Dorsolateral prefrontal cortex (tissue), 122 donors: ENCODE measurements at places on chromosomes 6 and 20. TPM values are rescaled to one million over a fixed set of nuclear protein-coding genes. Genes with fewer than 3 reads are reported as not detected.

GRCh38 chr20:8787090-8787489 lies 281.8 kb upstream of the PLCB4 start:
- DNase-seq, result no peak

GRCh38 chr6:15642276-15642675 lies 20.6 kb downstream of the DTNBP1 start:
- DNase-seq, result no peak

DNA sequence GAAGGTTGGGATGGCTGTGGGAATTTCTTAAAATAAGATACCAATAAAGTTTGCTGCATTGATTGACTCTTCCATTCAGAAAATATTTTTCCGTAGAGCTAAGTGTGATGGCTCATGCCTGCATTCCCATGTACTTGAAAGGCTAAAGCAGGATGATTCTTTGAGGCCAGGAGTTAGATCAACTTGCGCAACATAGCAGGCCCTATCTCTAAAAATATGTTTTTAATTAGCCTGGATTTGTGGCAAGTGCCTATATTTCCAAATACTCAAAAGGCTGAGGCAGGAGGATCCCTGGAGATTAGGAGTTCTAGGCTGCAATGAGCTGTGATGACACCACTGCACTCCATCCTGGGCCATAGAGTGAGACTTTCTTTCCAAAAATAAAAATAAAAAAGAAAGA lies 431.2 kb upstream of the PTCHD4 start:
- DNase-seq, result no peak

PHACTR1 gene
- total RNA-seq, result 214 TPM

DNA sequence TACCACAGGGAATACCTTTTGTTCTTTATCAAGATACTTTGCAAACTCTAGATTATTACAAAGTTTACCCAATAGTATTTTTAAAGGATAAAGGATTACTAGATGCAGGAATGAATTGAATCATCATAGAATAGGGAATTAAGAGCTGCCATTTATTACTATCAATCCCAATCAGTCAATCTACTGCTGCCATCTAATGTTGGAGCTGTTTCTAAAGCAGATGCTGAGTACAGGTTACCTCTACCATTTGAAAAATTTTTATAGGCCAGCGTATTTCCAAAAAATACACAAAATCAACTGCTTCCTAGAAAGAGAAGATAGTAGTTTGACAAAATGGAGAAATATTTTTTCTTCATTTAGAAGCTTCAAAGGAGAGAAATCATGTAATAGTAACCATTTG lies 520.4 kb downstream of the ADGRB3 start:
- DNase-seq, result no peak

GRCh38 chr6:11413117-11413687 lies 124.3 kb upstream of the TMEM170B start:
- no peak for DNase-seq

CCND3 gene
- total RNA-seq, result 77.9 TPM

GRCh38 chr6:46756469-46757213 lies 9.9 kb downstream of the ANKRD66 start:
- no peak for DNase-seq

HLA-DOB gene
- total RNA-seq, result 8.1 TPM

DNA sequence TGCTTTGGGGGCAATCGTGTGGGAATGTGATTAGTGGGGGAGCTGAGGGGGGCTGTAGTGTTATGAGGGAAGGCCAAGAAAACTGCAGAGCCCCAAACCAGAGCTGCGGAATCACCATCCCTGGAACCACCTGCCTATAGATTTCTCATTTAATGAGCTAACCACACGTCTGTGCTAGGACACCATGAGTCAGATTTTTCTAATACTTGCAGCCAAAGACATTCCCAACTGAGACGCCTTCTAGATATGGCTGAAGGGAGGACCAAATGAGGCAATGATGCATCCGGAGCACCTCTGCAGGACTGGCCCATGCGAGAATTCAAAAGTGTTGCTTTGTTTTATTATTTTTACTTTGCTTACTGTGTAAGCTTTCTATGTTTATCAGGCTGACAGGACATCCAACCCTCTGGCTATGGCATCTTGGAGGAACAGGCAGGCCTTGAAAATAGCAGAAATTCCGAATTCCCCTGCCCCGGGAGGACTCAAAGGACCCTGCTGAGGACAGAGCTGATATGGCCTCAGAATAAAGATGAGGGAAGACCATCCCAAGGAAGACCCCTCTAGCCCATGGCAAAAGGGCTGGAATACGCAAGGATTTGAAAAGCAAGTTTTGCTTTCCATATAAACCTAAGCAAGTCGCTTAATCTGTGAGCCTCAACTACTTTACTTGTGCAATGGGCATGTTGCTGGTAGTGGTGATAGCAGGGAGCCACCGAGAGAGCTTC lies 3.1 kb upstream of the PTGIS start:
- no peak for DNase-seq

DNA sequence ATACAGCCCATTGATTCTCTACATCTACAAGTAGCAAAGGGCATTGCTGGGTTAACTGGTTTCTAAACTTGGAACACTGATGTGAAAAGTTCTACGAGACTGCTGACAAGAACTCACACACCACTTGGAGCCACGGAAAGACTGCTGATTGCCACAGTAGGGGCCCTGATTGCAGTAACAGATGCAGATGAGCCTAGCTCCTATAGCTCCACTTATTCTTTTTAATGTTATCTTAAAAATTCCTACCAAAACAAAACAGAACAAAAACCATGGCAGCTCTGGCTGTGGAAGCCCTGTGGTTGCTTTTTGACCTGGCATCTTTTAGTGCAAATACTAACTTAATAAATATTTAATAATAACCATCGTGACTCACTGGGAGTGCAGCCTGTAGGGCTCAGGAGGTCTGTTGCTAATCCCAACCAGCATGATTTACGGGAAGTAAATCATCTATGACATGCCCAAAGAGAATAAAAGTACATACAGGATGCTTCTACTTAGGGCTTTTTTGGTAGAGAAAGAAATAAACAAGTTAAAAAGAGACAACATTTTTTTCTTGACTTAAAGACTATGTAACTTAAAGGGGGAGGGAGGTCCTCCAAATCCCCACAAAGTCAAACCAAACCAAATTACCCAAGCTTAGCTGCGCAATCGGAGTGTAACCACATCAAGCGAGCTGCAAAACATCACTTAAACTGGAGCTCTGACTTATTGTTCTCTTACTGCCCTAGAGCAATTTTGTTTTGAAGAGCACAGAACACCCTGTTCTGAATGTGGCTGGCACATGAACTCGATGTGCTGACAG lies 87.2 kb downstream of the FKBP5 start:
- DNase-seq, result no peak

GRCh38 chr6:17846762-17847161 lies 140.0 kb upstream of the NUP153 start:
- DNase-seq, result no peak

DNA sequence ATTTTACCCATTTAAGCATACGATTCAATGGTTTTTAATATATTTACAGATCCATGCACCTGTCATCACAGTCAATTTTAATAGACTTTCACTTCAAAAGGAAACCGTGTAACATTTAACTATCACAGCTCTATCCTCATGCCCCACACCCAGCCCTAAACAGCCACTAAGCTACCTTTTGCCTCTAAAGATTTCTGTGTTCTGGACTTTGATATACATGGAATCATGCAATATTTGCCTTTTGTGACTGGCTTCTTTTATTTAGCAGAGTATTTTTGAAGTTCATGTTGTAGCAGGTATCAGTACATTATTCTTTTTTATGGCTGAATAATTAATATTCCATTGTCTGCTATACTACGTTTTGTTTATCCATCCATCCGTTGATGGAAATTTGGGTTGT lies 50.3 kb upstream of the STX16 start:
- no peak for DNase-seq

DNA sequence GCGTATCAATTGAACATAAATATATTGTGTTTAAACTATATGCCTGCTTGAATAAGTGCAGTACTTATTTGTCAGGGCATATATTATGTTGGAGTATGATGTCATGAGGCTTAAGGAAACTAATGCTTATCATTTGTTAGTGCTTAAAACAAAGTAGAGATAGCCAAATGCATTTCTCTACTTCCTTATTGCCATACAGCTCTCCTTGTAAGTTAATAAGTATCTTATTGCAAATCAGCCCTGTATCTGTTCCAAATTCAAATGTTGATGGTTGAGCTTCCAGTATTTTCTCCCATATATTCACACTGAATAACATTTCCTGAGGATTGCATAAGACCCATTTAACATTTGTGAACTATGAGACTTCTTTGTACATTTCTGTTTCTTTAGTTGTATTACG lies 57.8 kb downstream of the CARMIL1 start:
- DNase-seq, result no peak

- DNase-seq, result no peak
Observed at GRCh38 chr6:163404825-163405265, 9.7 kb upstream of the QKI start.
